ENCODE measurements at places on chromosomes 16 and 17. TPM values are rescaled to one million over a fixed set of nuclear protein-coding genes. Genes with fewer than 3 reads are reported as not detected.

Gene KIF18B
- 0.15 TPM for total RNA-seq

Gene NAGS
- total RNA-seq, result 6.1 TPM

Gene C1QL1
- 0.45 TPM for total RNA-seq

Gene SMIM5
- 0.20 TPM for total RNA-seq

Gene MMP25
- 0.10 TPM for total RNA-seq

Gene SMARCE1
- total RNA-seq, result 70.5 TPM

Gene HBZ
- total RNA-seq, result not detected

Gene TTLL6
- 0.35 TPM for total RNA-seq

All from renal cortical epithelial cell (primary cell).